ENCODE measurements at places on chromosomes 16 and 17.

DNA sequence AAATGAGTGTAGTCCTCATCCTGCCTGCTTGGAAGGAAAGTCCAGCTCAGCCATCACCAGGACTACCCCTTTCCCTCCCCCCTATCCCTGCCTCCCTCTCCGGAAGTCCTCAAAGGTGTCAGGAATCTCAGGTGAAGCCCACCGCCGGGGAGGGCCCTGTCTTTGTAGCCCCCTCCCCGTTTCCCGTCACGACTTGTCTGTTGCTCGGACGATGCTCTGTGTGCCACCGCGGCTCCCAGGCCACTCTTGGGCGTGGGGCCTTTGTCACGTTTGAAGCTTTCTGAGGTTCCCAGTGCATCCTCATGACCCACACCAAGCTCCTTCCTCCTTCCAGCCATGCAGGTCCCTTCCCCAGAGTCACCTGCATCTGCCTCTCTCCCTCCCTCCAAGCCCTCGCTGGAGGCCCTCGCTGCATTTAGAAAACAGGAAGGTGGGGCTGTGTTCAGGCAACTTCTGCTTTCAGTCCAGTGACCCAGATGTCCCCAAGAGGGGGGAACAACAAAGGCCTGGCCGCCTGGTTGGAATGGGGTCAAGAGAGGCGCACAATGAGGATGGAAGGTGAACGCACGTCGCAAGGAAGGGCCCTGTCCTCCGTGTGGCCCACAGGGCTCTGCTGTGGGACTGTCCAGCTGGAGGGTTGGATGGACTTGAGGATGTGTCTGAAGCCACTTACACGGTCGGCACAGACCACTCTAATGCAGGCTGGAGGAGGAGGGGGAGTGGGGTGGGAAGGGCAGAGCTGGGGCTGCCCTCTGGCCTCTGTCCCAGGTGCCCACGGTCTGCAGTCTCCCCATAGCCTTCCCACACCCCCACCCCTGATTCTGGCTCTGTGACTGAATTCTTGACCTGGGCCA lies 59.9 kb downstream of the OR1D5 start:
- DNase-seq = peak; percentile 61

GRCh38 chr17:47873200-47874090 lies 22.5 kb upstream of the SP6 start:
- DNase-seq = no peak

DNA sequence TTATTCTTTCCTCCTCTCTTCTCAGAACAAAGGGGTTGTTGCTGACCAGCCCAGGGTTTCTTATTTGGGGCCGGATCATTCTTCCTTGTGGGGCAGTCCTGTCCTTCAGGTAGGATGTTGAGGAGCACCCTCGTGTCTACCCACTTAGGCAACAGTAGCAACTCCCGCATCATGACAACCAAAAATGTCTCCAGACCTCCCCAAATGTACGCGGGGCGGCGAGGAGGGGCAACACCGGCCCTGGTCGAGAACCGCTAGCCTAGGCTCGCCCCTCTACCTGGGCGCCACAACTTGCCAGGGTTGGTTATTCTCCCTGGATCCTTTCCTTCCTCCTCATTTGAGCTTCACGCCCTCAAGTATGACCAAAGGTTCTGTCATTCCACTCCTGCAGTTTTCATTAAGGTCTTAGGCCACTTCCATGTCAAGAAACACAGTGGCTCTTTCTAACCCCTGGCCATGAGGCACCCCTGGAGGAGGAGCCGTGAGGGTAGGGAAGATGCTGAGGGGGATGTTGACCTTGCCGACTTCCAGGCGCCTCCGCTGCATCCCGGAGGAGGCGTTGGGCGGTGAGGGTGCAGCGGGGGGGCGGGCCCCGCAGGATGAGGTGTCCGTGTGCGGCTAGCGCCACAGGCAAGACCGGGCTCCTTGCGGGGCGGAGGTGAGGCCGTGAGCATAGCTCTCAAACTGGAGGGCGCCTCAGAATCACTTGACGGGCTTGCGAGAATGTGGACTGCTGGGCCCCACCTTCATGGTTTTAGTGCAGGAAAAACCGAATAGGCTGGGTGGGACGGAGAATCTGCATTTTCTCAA lies 712 bp upstream of the SPECC1 start:
- DNase-seq = peak; percentile 41

GRCh38 chr17:19321481-19322128 lies 40.9 kb downstream of the B9D1 start:
- no peak for DNase-seq

GRCh38 chr16:72884037-72884436 lies 163.9 kb downstream of the ZFHX3 start:
- DNase-seq = no peak

DNA sequence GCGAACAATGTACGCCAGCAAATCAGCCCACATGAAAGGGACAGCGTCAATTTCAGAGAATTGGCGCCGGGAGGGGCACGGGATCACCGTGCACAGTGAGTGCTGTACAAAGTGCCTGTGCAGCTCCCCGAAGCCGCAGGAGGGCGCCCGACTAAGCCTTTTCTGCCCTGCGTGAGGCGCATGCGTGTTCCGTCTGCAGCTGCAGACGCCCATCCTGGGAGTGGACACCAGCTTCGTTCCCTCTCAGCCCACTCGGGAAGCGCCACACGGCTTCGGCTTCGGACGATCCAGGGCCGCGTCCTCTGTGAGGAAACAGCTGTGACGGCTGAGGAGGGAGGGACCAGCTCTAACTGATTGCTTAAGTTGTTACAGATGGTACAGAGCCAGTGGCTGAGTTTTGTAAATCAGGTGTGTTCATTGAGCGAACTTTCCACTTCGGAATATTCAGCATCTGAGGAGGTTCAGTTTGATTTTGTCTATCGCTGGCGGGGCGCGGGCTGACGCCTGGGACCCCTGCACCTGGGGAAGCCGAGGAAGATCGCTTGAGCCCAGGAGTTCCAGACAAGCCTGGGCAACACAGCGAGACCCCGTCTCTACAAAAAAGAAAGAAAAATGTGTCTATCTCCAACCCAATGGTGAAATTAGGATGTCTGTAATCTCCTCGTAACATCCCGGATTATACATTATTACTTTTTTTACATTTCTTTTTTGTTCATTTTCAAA lies 15.4 kb upstream of the ZNF287 start:
- DNase-seq = peak; percentile 95

DNA sequence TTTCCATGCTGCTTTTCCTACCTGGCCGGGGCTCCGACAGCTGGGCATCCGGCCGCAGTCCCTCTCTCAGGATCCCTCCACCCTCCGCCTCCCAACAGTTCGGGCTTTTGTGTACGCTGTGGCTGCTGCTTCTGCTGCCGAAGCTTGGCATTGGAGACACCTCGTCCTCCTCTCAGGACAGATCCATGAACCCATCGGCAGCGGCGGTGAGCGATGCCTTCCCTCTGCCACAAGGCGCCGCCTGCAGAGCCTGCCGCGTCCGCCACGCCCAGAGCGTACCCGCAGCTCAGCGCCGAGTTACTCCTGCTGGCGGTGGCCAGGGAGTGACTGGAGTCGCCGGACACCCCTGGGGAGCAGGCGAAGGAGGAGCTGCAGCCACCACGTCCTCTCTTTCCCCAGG lies 2032.8 kb downstream of the TP53TG3F start:
- DNase-seq = no peak

DNA sequence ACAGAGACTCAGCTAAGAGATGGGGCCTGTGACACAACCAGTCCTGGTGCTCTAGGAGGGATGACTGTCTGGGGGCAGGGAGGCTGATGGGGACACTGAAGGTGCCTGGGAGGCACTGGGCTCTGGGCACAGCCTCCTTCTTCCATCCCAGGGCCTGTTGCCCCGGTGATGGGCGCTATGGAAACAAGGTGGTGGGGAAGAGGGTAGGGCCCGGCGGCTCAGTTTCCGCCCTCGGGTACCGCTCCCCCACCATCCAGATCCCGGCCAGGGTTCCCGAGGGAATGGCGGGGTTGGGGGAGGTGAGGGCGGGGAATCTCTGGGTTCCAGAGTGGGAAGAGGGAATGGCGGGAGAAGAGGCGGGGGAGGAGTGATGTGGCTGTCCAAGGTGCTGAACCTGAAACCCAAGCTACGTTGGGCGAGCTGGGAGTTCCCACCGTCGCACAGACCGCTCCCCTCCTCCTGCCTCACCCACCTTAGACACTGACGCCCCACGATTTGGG lies 981 bp downstream of the KCNH4 start:
- peak; percentile 62 for DNase-seq

DNA sequence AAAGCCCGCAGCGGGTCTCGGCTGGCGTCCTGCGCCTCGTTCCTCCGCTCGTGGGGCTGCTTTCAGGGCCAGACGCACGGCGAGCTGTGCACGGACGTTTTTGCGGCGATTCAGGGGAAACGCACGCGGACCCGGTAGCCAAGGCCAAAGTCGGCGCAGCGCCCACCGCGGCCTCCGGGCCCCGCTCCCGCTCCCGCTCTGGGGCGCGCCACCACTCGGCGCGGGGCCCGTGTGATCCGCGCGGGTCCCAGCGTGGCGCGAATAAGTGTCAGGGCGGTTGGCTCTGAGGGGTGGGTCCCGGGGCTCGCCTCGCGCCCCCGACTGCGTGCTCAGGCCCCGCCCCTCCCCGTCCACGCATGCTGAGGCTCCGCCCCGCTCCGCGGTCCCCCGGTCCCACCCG lies 694 bp upstream of the TBCD start:
- no peak for DNase-seq

GRCh38 chr17:32772453-32773025 lies 104.4 kb downstream of the MYO1D start:
- no peak for DNase-seq

DNA sequence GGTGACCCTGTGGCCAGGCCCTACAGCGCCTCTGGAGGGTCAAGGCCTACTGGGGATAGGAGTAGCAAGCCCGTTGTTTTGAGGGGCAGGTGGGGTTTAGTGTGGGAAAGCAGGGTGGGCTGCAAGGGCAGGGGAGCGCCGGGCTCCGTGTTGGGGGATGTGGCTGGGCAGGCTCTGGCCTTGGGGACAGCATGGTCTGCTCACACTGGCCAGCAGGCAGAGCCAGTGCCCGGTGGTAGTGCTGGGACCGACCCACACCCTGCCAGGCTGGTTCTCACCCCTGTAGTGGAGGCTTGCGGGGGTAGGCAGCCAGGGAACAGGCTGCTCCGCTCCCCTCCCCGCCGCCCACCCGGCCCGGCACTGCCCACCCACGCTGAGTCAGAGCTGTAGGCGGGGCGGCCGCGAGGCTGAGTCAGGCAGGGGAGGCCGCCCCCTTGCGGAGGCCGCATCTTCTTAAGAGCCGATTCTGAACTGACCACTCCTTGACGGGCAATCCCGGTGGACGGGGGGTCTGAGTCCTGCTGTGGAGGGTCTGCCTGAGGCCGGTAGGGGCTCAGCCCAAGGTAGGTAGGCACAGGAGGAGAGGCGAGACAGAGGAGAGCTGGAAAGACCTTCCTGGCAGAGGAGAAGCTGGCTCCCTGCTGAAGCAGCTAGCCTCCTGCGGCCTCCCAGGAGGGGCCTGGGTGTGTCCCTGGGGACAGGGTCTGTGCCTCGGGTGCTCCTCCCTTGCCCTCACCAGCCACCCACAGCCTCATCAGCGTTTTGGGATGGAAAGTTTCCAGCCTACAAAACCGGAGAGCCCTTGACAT lies 62.4 kb downstream of the BAIAP2 start:
- DNase-seq = peak; percentile 89

DNA sequence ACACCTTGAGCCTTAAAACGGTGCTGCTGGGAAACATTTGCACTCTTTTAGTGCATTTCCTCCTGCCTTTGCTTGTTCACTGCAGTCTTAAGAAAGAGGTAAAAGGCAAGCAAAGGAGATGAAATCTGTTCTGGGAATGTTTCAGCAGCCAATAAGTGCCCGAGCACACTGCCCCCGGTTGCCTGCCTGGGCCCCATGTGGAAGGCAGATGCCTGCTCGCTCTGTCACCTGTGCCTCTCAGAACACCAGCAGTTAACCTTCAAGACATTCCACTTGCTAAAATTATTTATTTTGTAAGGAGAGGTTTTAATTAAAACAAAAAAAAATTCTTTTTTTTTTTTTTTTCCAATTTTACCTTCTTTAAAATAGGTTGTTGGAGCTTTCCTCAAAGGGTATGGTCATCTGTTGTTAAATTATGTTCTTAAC lies 4.4 kb downstream of the SOX9 start:
- DNase-seq = no peak

GRCh38 chr17:76532072-76532651 lies 5.3 kb downstream of the CYGB start:
- no peak for DNase-seq

DNA sequence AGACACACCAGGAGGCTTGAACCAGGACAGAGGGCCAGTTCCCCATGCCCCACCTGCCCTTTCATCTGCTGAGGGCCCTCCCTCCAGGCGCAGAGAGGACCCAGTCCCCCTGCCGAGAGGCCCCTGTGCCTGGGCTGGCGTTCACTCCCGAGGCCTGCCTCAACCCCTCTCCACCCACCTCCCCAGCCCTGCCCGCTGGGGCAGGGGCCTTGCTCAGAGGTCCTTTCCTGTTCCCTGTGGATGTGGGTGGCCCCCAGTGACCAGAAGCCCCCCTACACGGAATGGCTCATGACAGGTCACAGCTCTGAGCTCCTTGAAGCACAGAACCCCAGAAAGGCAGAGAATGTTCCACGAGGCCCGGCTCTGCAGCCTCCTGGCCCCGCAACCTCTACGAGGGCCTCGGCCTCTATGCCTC lies 6.7 kb downstream of the TMC6 start:
- DNase-seq = no peak

DNA sequence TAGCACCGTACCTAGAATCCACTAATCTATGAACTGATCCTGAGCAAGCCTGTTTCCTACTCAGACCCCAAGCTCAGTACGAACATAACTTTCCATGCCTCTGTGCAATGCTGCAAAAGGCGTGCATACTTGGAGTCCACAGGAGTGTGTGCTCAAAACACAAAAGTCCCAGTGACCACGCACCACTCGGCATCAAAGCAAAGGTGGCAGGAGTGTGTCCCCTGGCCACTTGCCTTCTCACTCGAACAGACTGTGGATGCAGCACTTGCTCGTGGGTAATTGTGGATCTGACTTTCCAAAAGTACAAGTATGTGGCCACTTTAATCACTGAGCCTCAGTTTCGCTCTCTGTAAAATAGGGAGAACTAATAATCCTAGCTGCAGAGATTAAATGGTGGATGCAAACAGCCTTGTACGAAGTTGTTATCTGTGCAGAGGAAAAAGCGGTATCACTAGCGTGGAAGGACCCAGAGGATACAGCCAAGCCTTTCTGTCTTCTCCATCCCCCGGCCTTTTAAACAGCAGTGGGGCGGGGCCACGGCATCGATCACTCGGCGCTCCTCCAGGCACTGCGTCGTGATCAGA lies 311 bp upstream of the KDM8 start:
- no peak for DNase-seq

- DNase-seq = no peak
Observed at GRCh38 chr16:26606381-26607150, 460.2 kb upstream of the C16orf82 start.

GRCh38 chr17:3528880-3529511 lies 28.6 kb downstream of the TRPV3 start:
- DNase-seq = no peak

DNA sequence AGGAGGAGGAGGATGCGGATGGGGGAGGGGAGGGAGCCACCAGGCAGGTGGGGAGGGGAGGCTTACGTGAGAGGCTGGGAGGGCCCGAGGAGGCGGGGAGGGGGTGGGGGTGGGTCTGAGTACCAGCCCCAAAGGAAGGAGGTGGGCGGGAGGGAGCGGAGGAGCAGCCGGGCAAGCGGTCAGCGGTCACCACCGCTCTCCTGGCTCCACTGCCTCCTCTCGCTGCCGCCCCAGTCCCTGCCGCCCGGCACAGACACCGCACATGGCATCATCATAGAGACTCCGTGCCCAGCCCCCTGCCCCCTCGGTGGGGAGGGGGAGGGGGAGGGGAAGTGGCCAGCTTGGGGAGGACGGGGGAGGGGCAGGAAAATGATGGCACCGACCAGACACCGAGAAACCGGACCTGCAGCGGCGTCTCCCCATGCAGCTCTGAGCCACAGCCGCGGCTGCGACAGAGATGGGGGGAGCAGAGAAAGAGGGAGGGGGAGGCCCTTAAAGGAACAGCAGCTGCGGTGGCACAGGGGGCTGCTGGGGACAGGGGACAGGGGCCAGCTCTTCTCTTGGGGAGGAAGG lies at the start of gene TLCD3B:
Gene TLCD3B (minus strand): TSS at position 431 of the 573 bp plus-strand sequence. CDS start 744 bp downstream, outside the sequence.
- DNase-seq = no peak
